ENCODE measurements at places on chromosomes 11 and 22. TPM values are rescaled to one million over a fixed set of nuclear protein-coding genes. Genes with fewer than 3 reads are reported as not detected.

- peak; percentile 46 for DNase-seq
Observed at GRCh38 chr11:132111316-132111715, 740.9 kb downstream of the NTM start.

DNA sequence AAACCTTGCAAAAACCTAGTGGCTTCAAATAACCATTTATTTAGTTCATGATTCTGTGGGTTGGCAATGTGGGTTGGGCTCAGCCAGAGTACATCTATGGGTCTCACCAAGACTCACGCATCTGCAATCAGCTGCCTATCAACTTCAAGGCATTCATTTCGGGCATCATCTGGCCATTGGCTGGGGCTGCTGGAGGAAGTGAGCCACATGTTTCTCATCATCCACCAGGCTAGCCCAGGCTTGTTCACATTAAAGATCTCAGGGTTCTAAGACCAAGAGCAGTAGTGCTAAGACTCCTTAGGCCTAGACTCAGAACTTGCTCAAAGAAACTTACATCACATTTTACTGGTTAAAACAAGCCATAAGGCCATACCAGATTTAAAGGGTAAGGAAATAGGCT is 478.9 kb upstream of the ARHGAP42 start:
- no peak for DNase-seq

- DNase-seq, result no peak
Observed at GRCh38 chr11:94771951-94772350, 3.8 kb downstream of the AMOTL1 start.

GRCh38 chr11:13303668-13304649 is 26.4 kb downstream of the BMAL1 start:
- no peak for DNase-seq

GRCh38 chr11:68546555-68546954 is 86.0 kb downstream of the PPP6R3 start:
- no peak for DNase-seq

DNA sequence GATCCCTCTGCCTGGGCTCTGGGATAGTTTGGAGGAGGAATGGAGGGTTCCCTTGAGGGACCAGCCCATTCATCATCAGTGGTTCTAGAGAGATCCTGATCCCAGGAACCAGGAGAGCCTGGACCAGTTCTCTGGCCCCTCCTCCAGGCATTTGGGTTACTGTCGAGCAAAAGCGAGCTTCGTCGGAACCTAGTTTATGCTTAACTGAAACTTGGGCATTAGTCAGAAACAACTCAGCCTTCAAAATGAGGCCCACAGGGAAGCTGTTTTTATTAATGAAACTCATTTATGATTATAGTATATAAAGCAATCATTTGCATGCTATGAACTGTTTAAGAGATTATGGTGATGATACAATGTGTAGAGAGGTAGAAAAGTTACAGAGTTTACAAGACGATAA is 61.4 kb downstream of the LIF start:
- DNase-seq, result no peak

- DNase-seq, result no peak
Observed at GRCh38 chr11:103396237-103396636, 287.0 kb downstream of the DYNC2H1 start.

DNA sequence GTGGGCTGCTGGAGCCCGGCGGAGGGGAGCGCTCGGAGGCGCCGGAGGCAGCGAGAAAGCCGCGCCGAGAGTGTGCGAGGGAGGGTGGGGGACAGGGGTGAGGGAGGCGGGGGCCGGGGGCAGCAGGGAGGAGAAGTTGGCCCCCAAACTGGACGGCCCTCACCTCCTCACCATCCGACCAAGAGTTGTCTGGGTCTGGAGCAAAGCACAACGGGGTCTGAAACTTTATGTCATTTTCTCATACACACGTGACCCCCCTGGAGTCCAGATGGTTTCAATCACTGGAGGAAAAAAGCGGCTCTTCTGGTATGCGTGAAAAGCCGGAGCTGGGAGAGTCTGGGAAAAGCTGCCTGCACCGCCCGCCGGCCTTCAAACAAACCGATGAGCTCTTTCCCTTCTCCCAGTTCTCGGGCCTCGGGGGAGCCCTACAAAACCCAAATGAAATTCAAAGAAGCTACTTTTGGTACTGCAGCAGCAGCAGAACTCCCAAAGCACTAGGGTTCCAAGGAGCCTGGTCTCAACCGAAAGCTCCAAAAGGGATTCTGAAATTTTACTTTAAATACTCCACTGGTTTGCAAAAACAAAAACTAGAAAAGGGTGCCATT is 39.7 kb upstream of the AKIP1 start:
- peak; percentile 96 for DNase-seq

- DNase-seq, result no peak
Observed at GRCh38 chr11:96235751-96236150, 107.2 kb downstream of the MAML2 start.

DNA sequence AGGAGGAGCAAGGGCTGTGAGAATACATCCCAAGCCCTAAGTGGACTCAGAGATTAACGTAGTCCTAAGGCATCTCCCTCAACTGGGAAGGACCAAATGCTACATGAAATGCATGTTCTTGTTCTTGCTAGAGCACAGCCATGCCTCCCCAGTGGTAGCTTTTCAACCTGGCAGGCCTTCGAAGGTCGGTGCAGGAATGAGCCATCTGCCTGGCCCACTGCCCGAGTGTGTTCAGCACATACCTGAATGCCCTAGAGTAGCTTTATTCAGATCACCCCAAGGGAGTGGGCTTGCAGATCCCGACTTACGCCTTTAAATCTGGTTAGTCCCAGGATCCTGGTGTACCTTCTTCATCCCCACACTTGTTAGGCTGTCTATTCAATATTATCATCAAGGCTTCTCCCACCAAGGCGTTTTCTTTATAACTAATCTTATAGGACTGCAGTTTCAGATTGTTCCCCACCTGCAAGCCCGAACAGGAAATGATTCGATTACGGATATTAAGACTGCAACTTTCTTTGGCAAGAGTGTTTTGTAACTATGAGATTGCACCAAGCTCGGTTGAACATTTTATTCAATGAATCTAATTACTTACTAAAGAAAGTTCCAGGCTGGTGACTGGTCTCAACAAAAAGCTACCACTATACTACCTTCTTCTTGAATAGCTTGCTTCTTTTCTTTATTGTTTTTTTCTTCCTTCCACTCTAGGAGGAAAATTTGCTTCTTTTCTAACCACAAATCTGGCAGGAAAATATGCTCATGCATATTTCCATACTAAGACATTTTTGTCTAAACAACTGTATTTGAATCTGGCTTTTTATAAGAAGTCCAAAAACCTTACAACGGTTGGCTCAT is 115.6 kb downstream of the SGSM3 start:
- DNase-seq, result peak; percentile 60

Gene ALKBH8
- total RNA-seq, result 16.3 TPM

Data from fibroblast of the aortic adventitia (primary cell).